ENCODE measurements at places on chromosomes 5 and 9.
A peak's percentile ranks its signal among the peaks of the same experiment; 100 is the strongest.

DNA sequence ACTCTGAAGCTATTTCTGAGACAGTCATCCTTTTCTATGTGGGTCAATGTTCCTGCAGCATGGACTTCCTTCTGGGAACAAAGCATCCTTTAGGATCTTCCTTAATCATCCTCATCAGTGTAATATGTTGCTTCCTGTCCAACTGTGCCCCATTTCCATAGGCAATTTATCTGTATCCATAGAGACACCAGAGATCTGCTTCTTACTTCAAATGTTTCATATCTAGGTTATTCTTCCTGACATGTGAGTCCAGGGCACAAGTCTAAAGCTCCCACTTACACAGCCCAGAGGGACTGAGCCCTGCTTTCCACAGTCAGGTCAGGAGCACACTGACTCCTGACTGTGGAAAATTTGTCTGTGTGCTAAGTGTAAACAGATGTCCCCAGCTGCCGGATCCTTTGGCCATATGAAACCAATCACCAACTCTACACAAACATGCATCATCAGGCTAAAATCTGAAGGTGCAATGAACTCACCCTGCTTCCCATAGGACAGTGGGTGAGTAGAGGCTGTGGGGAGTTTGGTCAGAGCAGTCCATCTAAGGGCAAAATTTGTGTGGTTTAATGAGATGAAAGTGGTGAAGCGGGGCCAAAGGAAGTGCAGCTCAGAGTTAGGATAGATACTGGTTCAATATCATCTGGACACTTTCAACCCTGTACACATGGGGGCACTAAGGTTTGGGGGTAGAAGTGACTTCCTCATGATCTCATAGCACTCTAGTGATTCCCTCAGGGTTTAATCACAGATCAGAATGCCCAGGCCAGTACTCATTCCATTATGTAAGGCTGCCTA lies 85.2 kb upstream of the TNC start:
- DNase-seq: no peak

DNA sequence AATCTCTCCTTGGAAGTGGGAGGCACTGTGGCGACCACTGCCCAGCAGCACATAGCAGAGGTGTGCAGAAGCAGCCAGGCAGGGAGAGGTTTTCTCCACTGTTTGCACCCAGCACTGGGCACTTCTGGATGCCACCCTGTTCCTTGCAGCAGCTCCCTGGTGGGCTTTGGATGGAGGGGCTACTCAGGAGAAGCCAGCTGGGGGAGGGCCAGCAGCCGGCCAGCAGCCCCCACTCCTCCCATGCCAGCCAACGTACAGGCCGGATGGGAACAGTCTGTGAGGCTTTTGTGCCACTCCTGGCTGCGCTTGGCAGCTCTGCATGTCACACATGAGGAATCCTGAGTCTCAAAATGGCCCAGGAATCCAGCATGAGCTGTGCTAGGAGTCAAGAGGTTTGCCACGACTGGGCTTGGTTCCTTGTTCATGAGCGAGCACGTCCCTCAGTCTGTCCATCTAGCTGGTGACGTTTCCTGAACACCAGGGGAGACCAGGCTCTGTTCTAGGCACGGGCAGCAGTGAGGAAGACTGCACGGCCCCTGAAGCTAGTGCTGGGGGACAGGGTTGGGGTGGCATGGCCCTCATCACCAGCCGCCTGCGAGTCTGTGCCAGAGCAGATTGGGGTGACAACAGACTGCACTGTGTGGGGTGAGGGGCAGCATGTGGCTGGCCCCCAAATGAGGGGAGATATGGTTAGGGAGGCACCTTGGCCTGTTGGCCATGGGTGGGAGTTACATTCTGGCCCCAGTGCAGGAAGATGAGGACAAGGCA lies 10.1 kb downstream of the PHF2 start:
- DNase-seq: no peak

DNA sequence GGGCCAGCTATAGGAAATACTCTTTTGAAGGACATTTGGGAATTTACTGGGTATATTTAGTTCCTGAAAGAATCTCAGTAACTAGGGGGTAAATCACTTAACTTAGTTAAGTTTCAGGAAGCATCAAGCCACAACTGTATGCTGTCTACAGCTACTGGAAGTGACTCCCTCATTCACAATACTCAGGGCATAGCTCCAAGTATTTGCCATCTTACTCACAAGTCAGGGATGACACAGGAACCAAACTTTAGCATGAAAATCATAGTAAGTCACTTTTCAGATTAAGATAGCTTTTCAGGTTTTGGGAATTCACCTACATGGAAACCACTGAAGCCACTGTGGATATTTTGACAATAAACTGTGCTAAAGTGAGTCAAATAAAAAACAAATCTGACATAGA lies 242.4 kb upstream of the ATP10B start:
- no peak for DNase-seq

DNA sequence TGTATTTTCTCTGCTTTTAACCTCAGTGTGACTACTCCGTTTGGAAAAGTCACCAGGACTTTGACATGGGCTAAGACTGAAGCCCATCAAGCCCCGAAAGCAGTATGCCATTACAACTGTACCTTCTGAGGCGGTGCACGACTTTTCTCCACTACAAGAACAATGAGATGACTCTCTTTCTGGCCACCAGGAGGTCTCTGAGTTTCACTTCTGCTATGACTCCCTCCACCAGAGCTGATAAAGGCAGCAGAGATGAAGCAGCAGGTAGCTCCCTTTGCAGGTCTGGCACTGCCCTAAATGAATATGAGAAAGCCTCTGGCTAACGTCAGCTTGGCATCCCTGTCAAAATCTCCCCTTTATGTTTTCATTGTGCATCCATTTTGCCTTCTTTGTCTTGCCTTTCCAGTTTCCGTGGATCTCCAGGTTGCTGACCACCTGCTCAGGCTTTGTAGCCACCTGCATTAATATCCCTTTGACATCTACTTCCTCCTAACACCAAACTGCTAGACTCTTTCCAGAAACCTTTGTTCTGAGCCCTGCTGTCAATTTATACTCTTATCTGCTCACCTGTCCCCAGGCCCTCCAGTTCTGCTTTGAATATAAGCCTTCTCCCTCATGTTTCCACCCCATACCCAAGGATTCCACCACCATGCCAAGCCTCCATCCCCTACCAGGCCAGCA lies 221.7 kb downstream of the ZNF608 start:
- no peak for DNase-seq

GRCh38 chr9:105264380-105264779 lies 19.9 kb downstream of the SLC44A1 start:
- no peak for DNase-seq

GRCh38 chr5:158565017-158565789 lies 534.5 kb downstream of the EBF1 start:
- DNase-seq: no peak

DNA sequence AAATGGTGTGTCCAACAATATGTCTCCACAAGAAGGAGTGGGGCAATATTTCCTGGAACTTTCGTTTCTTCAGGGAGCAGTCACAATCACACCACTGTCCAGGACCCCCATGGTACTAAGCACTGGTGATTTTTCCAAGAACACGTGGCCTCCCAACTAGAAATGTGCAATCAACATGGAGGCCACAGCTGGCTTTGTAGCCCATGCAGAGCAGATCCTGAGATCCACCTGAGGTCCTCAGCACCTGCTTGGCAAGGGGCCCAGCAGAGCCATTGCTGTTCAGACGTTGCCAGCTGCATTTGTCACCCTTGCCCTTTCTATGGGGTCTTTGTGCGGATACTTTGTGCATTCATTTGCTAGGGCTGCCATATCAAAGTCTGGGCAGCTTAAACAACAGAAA lies 334.5 kb upstream of the IRX4 start:
- peak; percentile 55 for DNase-seq

DNA sequence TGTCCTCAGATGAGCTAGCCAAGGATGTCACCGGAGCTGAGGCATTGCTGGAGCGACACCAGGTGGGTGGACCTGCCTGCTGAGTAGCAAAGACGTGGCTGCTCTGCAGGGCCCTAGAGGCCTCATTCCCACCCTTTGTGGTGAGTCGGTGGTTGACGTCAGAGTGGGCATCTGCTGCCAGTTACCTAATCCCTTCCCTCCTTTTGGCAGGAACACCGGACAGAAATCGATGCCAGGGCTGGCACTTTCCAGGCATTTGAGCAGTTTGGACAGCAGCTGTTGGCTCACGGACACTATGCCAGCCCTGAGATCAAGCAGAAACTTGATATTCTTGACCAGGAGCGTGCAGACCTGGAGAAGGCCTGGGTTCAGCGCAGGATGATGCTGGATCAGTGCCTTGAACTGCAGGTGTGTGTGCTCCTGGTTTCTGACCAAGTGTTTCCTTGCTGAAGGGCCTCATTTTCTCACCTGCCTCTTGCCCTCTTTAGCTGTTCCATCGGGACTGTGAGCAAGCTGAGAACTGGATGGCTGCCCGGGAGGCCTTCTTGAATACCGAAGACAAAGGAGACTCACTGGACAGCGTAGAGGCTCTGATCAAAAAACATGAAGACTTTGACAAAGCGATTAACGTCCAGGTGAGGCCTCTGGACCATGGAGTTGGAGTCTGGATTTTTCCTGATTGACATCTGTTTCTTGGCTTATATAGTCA lies 48.9 kb downstream of the DYNC2I2 start:
- peak; percentile 99 for DNase-seq

DNA sequence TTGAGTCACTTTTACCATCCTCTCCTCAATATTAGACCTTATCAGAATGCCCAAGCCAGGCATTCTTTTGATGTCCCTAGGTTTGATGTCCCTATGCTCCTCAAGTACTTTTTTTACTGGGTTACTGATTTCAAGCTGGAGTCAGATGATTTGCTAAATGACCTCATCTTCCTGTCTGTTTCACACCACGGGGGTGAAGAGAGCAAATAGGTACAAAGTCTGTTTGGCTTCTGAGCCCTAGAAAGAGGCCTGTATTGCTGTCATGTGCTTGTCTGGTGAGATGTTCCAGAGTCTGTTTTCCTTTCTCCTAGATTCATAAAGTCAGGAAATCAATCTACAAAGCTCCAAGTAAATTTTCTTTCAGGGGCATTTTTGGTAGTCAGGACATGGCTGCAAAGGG lies 12.7 kb upstream of the DAB2 start:
- no peak for DNase-seq

DNA sequence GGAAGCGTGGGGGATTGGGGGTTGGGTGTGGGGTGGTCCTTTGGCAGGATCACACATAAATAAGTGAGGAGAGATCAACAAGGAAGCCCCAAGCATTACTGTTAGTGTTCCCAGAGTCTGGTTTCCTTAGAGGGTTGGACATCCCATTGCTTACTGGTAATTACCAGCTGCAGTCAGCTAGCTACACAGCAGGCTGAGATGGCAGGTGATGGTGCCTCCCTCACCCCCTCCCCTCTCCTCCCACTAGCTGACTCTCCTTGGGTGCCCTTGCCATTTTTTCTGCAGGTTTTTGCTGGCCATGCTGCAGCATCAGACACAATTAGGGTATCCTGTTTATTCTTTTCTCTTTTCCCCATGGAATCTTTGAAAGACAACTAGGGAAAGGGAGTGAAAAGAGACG lies 107.5 kb upstream of the TLR4 start:
- peak; percentile 52 for DNase-seq

DNA sequence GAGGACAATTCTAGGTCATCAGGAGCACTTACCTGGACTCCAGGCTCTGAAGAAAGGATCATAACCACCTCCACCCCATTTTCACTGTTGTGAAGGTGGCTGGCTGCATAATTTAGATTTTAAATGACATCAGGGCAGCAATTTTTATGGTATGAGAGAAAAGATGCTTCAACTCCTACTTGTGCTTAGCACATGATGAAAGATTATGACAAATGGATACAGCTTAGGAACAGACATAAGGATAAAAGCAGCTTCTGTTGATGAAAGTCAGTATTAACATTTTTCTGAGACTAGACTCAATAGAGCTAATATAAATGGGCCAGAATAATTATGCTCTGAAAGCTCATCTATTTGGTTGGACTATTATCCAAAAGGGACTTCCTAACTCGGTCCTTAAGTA lies 72.2 kb downstream of the SIL1 start:
- no peak for DNase-seq

- no peak for DNase-seq
Observed at GRCh38 chr9:4936277-4936676, 48.8 kb upstream of the JAK2 start.

DNA sequence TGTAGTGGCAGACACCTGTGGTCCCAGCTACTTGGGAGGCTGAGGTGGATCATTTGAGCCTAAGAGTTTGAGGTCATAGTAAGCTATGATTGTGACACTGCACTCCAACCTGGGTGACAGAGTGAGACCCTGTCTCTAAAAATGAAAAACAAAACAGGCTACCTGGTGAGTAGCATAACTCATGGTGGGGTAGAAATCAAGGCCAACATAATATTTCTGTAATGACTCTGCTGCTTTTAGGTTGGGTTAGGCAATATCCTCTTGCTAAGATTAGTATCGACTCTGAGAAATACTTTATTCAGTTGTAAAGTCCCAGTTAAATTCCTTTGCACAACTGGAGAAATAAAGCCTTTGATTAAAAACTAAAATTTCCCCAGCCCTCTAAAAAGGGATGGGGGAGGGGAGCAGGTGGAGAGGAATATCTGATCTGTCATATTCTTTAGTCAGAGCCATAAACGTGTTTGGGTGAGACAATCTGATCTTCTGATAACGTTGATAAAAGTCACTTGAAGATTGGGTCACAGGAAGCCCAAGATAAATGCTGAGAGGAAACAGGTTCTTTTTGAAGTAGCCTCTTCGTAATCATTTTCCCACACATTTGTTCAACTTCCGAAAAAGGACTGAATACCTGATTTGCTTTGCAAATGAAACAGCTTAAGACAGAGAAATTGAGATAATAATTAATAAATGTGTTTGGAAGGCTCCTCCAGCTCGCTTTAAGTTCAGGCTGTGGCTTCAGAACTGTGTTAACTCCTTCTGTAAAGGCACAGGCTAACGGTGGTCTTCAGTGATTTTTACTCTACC lies 14.9 kb downstream of the IL4 start:
- DNase-seq: no peak

DNA sequence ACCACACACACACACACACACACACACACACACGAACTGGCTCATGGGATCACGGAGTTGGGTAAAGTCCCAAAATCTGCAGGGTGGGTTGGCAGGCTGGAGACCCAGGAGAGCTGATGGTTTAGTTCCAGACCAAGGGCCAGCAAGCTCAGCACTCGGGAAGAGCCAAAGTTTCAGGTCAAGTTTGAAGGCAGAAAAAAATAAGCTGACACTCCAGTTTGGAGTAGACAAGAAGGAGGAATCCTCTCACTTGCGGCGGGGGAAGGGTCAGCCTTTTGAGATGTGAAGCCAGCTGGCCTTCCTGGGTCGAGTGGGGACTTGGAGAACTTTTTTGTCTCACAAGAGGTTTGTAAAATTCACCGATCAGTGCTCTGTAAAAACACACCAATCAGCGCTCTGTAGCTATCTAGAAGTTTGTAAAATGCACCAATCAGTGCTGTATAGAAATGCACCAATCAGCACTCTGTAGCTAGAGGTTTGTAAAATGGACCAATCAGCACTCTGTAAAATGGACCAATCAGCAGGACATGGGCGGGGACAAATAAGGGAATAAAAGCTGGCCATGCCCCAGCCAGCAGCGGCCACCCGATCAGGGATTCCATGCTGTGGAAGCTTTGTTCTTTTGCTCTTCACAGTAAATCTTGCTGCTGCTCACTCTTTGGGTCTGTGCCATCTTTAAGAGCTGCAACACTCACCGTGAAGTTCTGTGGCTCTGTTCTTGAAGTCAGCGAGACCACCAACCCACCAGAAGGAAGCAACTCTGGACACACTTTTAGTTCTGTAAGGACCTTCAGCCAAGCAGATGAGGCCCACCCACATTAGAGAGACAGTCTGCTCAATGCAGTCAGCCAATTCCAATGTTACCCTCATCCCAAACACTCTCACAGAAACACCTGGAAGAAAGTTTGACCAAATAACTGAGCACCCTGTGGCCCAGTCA lies 37.8 kb upstream of the UNC5A start:
- DNase-seq: no peak
